ENCODE measurements at places on chromosomes 3 and 15. TPM values are rescaled to one million over a fixed set of nuclear protein-coding genes. Genes with fewer than 3 reads are reported as not detected.

DNA sequence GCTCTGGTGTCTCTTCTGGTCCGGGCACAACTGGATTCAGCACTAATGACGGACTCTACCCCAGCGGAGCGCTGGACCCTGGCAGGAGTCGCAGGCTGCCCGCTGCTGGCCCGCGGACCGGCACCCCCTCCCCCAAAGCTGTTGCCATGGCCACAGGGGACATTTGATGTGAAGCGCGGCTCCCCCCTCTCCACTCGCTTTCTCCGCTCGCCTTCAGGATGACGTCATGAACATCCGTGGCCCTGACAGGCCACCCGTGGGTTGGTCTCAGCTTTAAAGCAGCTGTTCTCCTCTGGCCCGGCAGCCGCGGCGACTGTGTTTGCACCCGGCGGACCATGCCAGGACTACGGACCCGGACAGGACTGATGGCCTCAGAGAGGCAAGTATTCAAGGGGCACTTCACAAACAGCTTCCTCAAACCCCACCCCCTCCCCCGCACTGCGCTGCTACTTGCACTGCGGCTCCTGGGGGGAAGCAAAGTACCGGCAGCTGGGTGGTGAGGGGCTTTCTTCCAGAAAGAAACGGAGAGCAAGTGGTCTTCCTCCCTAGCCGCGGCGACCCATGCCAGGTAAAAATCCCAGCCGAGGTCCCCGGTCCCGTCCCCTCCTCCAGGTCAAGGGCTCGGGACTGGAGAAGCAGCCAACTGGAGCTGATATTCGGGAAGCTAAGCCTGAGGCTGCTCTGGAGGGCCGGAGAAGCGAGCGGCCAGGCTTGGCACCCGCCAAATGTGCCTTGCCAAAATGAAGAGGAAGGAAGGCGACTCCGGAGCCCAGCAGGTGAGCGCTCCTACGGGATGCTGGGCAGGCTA, 16.6 kb upstream of the AEN start:
- no peak for DNase-seq

DNA sequence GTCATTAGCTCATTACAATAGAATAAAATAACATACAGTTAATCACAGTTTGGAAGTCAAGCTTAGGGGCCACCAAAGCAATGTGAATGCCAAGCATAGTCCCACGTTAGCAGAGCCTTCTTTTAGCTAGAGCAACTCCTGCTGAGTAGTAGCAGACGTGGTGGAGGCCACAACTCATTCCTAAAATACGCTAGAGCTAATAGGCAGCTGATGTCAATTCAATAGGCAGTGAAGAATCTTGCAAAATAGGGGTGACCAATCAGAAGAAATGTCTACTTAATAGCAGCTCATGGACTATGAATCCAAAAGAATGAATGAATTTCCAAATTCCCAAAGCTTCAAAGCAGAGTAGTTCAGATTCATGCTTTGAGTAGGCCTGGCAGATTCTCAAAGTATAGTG, 292.9 kb upstream of the RORA start:
- no peak for DNase-seq

DNA sequence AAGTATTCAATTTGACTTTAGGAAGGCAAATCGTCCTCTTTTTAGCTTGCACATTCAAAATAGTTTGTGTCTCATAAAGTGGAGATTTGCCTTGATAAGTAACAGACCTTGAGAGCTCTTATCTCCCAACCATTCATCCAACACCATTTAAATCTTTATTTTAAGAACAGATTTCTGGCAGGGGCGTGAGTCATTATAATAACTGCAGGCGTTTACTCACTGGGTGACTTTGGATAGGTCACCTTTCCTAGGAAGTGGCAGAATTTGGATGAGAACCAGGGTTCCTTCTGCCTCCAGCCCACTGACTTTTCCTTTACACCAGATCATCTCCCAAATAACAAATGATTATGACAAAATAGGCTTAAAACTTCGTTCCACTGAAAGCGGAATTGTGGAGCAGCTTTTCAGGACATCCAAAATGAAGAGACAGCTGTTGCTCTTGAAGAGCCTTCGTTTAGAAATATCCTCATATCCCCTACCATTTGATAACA, 5.0 kb downstream of the LMCD1 start:
- DNase-seq = no peak

DNA sequence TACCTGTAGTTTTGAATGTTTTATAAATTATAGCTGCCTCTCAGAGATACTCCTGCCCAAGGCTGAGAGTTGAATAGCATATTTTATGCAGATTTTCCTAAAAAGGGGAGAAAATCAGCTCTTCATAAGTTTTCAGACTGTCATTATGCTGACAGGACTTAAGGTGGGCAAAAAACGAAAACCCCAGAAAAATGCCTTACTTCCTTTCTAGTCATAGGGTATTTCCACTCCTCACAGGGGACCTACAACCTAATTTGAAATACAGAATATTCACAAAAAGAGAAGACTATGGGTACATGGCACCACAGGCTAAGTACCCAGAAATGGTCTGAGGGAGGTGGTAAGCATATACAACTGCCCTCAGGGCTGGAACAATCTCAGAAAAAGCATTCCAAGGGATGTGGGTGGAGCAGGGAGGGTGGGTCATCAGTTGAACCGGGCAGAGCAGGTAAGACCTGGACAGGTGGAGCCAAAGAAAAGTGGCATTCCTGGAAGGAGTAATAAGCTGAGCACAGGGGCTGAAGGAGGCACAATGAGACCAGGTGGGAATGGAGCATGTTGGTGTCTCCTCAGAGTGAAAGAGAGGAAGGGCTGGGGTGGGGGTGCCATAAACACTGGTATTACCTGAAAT, 10.6 kb upstream of the OXSR1 start:
- no peak for DNase-seq

DNA sequence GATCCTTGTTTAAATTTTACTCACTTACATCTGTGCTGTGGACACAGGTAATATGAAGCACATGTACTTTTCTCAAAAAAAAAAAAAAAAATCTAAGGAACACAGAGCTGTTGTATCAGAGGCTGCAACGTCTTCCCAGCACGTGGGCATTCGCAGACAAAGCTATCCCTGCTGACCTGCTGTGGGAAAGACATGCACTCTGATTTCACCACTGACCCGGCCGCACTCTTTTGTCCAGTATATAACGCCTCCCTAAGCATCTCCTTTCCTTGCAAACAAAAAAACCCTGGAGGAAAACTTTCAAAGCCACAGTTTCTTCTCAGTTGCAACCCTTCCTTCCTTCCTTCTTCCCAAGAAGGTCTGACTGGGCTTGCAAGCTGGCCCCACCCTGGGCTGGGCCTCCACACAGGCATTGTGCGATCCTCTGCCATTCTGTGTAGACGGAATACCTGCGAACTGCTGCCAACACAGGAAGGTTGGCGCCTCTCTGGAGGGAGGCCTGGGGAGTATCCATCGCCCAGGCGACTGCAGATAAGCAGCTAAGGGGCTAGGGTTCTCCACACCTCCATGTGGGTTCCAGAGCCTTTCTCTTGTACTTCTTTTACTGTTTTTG, 50.8 kb downstream of the SLC12A8 start:
- no peak for DNase-seq

Gene ZNF501
- 2.4 TPM for total RNA-seq

Gene CPLX3
- total RNA-seq = 0.20 TPM

- DNase-seq = no peak
These were observed 11.7 kb downstream of the SHOX2 start for GRCh38 chr3:158094235-158095110.

DNA sequence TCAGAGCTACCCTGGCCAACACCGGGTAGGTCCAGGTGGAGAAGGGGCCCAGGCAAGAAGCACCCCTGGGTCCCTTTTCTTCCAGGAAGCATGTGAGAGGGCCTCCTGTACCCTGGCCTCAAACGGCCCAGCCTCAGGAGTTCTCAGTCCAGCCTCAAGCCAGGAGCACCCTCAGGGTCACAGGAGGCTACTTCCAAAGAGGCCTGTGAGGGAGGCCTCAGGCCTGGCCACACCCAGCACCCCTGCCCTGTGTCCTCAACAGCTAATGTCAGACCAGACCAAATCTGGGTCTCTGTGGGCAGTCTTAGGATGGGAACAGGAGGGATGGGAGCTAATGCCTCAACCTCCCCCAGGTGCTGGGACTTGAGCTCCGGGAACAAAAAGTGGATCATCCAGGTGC, 23.5 kb downstream of the PTH1R start:
- DNase-seq = no peak

DNA sequence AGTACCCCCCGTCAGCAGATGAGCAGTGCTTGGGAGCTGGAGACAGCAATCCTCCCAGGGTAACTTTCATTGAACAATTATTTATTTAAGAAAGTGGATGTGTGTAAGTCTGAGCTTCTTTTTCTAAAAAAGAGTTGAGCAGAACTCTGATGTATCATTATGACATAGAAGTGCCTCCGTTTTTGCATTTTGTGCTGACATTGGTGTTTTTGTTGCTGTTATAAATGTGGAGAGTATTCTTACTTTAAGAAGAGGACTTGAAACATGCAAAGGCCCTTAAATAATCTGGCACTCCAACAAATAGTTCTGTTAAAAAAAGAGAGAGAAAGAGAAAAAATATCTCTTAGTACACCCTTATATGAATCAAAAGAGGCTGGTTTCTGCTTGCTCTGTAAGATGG, 217.1 kb downstream of the AGBL1 start:
- no peak for DNase-seq

Gene CELSR3
- 6.9 TPM for total RNA-seq

DNA sequence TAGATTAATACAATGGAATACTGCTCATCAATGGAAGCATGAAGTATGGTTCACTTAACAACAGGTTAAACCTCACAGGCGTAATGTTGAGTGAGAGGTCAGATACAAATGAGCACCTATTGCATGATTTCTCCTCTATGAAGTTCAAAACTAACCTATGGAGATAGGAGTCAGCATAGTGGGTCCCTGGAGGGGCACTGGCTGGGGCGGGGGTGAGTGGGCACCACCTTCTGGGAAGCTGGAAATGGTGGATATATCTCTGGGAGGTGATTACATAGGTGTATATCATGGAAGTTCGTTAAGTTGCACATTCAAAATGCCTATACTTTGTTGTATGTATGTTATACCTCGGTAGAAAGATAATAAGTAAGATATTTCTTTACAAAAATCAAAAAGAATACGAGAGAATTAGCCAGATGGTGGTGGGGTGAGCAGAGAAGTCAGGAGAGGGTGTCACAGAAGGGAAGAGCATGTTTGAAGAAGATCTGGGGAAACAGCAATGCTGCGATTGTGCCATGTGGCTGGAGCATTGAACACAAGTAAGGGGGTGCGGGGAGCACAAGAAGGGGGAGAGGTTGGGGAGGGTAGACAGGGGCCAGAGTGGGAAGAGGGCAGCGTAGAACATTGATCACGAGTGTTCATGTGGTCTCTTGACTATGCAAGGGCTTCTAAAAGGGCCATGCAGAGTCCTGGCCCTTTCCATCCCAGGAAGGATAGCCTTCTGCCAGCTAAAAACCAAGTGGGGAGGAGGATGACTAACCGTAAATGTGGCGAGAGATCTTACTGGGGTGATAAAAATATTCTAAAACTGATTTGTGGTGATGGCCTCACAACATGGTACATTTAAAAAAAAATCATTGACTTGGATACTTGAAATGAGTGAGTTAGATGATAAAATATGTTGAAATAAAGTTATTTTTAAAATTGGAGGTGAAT, 30.2 kb downstream of the ITGA11 start:
- no peak for DNase-seq

Gene LRRC2
- total RNA-seq = 0.52 TPM

Gene LDHAL6B
- total RNA-seq = not detected

DNA sequence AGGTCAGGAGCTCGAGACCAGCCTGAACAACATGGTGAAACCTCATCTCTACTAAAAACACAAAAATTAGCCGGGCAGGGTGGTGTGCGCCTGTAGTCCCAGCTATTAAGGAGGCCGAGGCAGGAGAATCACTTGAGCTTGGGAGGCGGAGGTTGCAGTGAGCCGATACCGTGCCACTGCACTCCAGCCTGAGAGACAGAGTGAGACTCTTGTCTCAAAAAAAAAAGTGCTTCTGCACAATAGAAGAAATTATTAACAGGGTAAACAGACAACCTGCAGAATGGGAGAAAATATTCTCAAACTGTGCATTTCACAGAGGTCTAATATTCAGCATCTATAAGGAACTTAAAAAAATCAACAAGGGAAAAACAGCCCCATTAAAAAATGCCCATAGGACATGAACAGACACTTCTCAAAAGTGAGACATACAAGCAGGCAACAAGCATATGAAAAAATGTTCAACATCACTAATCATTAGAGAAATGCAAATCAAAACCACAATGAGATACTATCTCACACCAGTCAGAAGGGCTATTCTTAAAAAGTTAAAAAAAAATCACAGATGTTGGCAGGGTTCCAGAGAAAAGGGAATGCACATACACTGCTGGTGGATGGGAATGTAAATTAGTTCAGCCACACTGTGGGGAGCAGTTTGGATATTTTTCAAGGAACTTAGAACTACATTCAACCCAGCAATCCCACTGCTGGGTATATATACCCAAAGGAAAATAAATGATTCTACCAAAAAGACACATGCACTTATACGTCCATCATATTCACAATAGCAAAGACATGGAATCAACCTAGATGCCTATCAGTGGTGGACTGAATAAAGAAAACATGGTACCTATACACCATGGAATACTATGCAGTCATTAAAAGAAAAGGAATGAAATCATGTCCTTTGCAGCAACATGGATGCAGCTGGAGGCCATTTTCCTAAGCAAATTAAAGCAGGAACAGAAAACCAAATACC, 75.5 kb downstream of the MSL2 start:
- DNase-seq = no peak

GRCh38 chr3:46695177-46695961, 1.9 kb upstream of the ALS2CL start:
- DNase-seq = peak; percentile 24

DNA sequence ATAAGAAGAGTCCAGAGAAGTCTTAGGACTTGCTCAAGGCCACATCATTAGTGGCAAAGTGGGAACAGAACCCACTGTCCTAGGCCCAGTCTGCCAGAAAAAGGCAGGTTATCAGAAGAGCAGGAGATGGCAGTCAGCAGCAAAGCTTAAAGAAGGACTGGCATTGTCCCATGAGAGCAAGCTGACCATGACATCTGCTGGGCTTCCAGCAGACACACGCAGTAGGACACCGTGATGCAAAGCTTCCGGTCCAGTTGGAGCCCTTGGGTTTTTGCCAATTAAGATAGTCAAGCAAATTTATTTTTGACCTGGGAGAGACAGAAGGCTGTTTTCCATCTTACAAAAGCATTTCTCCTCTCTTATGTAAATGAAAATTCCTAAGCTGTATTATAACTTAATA, 42.1 kb downstream of the ZBTB38 start:
- DNase-seq = no peak

Gene ZNF860
- not detected for total RNA-seq

GRCh38 chr15:80780416-80781221, 1.4 kb downstream of the CEMIP start:
- no peak for DNase-seq

- DNase-seq = no peak
These were observed 75.7 kb downstream of the LRRK1 start for GRCh38 chr15:100994597-100995446.

- no peak for DNase-seq
These were observed 237.1 kb upstream of the CFAP20DC start for GRCh38 chr3:59286791-59287531.

- DNase-seq = no peak
These were observed 58.0 kb downstream of the MCF2L2 start for GRCh38 chr3:183370391-183370790.

DNA sequence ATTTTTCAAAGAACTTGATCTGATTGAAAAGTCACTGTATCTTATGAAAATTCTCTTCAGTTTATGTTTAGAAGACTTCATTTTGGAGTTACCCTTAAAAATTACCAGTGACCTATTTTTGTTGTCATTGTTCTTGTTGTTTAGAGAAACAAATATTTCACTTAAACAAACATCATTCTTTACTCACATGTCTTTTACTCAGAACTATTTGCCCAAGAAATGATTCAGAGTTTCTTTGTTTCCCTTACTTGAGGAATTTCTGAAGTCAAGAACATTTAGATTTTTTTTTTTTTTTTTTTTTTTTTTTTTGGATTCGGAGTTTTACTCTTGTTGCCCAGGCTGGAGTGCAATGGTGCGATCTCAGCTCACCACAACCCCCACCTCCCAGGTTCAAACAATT, 259.6 kb upstream of the UBE2E1 start:
- no peak for DNase-seq

Data from T-helper 17 cell (primary cell).